ENCODE measurements at places on chromosomes 6 and 20.
A peak's percentile ranks its signal among the peaks of the same experiment; 100 is the strongest.

- DNase-seq: no peak
These were observed 7.5 kb upstream of the AAR2 start for GRCh38 chr20:36228770-36229169.

DNA sequence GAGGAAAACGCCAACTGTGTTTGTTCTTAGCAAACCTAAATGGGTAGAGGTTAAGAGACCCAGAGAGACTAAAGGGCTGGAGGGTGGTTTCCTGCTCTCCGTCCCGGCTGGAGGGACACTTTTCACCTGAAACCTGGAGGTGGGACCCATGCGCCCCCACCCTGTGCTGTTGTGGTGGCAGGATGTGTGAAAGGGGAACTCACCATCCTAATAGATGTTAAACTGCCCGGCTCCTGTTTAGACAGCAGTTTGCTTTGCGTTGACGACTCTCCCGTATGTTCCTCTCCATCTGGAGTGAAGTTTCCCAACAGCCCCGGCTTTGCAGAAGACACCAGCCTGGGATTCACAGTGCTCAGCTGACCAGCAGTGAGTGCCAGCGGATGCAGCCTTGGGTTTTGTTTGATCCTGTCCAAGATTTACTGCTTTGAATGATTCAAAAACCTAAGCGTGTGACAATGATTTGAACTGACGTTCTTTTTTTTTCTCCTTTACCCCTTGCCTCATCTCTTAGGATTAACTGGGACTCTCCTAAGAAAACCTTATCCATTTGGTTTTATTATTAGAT is 66.0 kb downstream of the CDH4 start:
- no peak for DNase-seq

GRCh38 chr6:27866357-27867050 is 45.7 kb downstream of the OR2B2 start:
- DNase-seq: peak; percentile 69

DNA sequence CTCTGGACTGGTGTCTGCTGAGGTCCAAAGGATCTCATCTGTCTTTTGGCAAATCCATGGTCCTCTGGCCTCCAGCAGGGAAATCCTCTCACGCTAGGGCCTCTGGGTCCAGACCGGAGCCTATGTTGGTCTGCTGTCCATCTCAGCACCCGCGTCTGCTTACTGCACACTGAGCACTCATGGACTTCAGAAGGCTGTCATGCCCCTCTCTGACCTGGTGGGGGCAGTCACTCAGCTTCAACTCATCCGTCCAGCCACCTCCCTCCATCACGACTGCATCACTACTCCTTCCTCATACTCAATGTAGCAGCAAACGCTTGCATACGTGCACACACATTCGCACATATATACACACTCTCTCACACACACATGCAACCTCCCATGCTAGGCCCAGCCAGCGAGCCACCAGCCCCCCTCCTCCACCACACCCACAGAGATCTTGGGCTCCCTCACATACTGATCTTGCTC is 33.3 kb downstream of the GABRR2 start:
- peak; percentile 30 for DNase-seq

DNA sequence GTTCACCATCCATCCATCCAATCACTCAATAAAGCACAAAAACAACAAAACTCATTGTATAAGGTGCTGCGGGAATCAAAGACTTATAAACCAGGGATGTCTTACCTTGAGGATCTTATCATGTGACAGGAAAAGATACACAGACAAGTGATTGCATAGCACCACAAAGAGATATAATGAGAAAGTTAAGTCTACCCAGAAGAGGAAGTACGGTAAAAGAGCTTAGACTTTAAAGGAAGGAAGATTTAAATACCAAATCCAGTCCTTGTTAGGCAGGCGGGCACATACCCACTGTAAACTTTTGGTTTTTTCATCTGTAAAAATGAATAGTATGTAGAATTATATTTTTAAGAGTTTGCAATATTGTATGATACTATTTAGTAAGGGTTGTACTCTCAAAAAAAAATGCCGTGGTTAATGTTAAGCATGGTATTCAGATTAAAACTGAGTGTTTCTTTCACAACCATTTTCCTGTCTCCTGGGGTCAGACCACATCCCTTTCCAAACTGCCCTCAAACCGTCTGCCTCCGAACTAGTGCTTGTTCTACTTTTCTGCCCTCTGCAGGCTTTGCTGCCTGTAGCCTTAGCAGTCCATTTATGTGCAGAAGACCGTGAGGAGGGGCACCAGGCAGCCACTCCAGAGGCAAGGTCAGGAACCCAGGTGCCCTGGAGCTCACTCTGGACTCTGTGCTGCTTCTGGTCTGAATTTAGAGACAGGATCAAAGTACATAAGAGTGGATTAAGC is 179.5 kb upstream of the SYNDIG1 start:
- no peak for DNase-seq

GRCh38 chr20:25065625-25066338 is 7.8 kb upstream of the ACSS1 start:
- peak; percentile 55 for DNase-seq

GRCh38 chr6:4225161-4225872 is 89.9 kb upstream of the ECI2 start:
- no peak for DNase-seq

GRCh38 chr6:109229536-109229935 is 134.2 kb downstream of the CEP57L1 start:
- DNase-seq: no peak

DNA sequence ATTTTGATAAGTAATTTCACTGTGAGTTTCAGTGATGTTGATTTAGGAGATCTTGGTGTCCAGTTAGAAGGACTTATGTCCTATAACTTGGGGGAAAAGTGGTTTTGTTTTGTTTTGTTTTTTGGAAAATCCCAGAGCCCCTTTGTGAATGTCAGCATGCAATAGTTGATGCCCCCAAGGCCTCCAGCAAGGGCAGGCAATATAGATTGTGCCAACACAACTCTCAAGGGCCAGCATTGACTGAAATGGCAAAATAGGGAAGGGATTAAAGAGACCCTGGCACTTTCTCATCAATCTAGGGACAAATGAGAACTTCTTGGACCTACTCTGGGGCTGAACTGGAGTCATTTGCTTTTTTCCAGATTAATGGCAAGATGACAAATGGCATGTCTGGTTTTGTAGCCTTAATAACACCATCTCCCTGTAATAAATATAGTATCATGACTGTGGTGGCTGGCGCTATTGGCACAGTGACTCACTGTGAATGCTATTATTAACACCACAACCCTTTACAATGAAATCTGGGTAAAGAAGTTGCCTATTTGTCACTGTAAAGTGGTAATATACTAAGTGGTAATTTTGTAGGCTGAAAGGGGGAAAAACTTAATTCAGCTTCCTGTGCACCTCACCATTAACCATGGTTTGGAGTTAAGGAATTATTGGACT is 51.8 kb downstream of the ABRACL start:
- no peak for DNase-seq

DNA sequence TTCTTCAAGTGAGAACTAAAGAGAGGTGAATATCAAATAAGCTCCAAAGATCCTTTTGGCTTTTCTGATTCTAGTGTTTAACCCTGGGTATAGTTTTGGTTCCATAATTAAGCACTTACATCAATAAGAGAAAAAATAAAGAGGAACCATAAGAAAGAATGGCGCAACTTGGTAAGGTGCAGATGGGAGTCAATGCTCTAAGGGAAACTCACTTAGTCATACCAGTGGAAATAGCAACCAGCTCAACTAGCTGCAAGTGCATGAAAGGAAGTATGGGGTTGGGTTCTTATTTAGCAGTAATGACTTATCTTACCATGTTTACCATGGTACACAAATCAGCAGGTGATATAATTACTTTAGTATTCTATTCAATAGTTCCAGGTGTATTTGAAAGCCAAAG is 296.5 kb upstream of the RUNX2 start:
- DNase-seq: no peak

DNA sequence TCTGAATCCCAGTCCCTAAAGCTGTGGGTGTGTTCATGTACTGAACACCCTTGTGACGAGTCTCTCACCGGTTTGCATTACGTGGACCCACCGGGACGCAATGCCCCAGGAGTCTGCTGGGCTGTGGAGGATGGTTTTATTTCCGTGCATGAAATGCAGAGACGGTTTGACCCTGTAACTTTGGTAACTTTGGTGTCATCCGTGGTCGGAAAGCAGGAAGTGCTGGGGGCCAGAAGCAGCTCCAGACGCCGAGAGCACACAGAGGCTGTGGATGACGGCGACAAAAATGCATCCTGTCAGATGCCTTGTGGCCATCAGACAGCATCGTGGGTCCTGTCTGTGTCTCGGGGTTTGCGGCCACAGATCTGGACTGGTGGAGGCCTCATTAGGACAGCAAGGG is 7.2 kb downstream of the BHLHE23 start:
- no peak for DNase-seq

DNA sequence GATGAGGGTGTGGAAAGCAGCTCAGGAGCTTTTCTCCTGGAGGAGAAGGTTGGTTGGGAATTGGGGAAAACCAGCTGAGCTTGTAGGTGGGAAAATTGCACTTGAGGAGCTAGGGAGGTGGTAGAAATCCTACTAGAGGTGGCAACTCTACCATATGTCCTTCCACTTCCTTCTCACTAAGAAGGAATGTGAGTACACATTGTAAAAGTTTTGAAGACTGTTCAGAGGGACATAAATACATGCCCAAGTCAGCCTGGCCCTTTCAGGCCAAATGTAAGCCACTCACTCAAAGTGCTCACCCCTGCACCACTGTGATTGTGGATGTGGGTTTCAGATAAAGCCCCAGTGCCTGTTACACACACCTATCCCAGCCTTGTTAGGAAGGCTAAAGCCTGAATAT is 290.5 kb upstream of the PLCB4 start:
- no peak for DNase-seq

DNA sequence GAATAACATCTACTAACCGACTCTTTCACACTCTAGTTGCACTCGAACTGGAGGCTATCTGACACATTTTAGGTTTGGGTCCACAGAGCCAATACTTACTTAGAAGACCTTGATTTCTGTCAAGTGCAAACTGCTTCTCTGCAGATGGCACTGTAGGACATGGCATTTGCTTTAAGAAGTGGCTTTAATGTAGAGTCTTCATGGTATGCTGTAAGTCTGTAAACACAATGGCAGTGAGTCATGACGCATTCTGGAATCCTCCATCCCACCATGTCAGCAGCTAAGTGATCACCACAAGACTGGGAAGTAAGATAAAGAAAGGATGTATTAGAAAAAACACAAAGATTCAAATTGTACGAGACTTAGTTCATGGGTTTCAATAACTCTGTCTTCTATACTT is 377.0 kb upstream of the NOX3 start:
- no peak for DNase-seq

DNA sequence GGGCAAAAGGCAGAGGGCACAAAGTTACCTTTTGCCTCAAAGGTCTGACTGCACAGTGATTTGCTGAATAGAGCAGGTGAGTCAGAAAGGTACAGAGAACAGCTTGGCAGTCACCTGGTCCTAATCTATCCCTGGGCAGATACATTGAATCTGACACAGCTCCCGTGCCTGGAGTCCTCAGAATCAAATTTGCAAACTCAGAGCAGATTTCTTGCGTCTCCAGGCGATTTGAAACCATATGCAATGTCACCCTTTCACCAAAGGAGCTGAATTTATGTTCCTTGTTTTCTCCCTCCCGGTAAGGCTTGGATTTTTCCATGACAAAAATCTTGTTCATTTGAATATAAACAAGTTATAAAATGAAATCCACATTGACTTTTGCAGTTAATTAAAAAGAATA is 81.6 kb upstream of the SNAP25 start:
- no peak for DNase-seq

- no peak for DNase-seq
These were observed 56.5 kb upstream of the IER3 start for GRCh38 chr6:30800871-30801270.

GRCh38 chr20:50398821-50399554 is 111.2 kb upstream of the PTPN1 start:
- DNase-seq: no peak

DNA sequence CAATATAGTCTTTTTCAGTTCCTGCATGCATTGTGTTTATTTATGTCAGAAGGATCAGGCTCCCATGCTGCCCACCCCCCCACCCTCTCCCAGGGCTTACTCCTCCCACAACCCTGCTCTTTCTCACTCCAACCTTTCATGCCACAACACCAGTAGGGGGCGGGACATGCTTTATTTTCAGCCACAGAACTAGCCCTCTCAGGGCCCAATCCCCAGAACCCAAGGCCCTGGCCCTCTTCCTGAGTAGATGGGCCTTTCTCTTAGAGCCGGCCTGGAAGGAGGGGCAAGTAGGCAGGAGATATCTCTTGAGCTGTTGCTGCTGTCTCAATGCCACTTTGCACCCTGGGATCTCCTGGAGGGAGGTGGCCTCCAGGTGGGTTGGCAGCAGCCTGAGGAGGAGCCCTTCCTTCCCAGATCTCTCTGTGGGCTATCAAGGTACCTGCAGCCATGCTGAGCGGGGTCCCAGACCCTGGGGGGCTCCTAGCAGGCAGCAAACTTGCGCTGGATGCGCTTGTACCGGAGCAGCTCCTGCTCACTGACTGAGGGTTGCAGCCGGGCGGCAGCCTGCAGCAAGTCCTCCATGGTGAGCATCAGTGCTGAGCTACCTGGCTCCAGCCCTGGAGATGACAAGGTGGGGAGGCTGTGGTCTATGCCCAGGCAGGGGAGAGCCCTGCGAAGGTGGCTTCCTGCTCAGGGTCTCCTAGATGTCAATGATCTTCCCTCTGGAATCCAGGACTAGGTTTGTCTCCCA is 3.5 kb downstream of the GNMT start:
- DNase-seq: no peak

Measured in stimulated activated CD4-positive, alpha-beta T cell treated with anti-CD3 and anti-CD28 coated beads, Interleukin-12 subunit alpha, Interleukin-12 subunit beta, amount 100 ng/mL, for 48 hours (primary cell).